Activated CD8-positive, alpha-beta memory T cell treated with anti-CD3 and anti-CD28 coated beads for 1 hour (primary cell): ENCODE measurements at places on chromosomes 4 and X.

- DNase-seq, result no peak
Observed at GRCh38 chr4:35965300-35965699, 279.0 kb downstream of the ARAP2 start.

- DNase-seq, result no peak
Observed at GRCh38 chr4:75654905-75655304, 18.3 kb downstream of the G3BP2 start.

DNA sequence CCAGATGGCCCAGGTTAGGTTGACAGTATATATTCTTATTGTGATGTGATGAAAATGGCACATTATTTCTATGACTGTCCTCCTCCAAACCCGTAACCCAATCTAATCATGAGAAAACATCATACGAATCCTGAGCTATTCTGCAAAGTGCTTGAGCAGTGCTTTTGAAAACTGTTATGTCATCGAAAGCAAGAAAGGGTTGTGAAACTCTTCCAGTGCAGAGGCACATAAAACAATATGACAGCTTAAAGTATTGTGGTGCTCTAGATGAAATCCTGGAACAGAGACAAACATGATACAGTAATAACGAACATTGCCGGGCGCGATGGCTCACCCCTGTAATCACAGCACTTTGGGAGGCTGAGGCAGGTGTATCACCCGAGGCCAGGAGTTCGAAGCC is 1648.0 kb downstream of the STIM2 start:
- no peak for DNase-seq

- no peak for DNase-seq
Observed at GRCh38 chr4:171342646-171343045, 470.6 kb upstream of the GALNTL6 start.

DNA sequence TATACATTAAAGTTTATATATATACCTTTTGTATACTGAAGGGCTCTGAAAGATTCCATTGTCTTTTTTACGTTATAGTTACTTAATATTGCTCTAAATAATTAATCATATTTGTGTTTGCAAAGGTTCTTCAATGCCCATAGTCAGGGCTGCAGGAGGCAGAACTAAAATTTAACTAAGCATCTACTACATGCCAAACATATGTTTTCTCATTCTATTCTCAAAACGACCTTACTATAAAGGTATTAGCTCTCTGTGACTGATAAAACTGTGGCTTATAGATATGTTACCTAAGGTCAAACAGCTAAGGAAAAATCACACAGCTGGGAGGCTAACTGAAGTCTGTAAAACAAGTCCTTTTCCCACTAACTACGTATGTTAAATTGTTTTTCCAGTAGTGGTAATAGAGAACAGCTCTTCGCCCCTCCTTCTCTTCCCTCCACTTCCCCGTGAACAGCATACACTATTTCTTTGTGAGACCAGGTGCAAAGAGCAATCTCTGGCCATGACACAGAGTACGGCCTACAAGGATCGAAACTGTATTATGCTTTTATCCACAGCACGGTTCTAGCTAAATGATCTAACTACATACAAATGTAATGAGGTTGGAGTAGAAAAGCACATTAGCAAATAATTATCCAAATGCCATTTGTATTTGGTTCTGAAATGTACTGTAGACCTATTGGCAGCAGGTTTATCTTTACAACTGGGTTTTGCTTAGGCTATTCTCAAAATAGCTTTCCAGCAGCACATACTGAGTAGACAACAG is 1.7 kb downstream of the CNOT6L start:
- no peak for DNase-seq

DNA sequence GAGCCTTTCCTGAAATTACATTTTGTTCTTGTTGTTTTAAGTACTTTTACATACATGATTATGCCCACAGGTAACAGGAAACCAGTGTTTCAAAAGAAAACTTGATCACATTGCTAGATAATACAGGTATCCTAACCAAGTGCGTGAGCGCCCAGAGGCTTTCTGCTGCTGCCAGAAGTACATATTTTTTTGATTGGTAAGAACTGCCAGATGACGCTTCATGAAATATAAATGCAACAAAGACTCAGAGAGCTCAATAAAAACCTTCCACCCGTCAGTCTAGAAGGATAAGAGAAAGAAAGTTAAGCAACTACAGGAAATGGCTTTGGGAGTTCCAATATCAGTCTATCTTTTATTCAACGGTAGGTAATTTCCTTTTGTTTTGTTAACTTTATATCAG is at the start of gene EPGN:
EPGN (plus strand) TSS at position 256 of the 400 bp plus-strand sequence; CDS start at position 320, 64 bp downstream.
- no peak for DNase-seq

GRCh38 chrX:119991005-119991787 is 47.6 kb upstream of the NKAP start:
- no peak for DNase-seq

GRCh38 chr4:81921751-81922159 is 450.0 kb upstream of the RASGEF1B start:
- DNase-seq, result no peak
